CD4-positive, alpha-beta T cell treated with Interleukin-1 beta for 1 hour (primary cell): ENCODE measurements at places on chromosomes 12 and 14.
A peak's percentile ranks its signal among the peaks of the same experiment; 100 is the strongest.

DNA sequence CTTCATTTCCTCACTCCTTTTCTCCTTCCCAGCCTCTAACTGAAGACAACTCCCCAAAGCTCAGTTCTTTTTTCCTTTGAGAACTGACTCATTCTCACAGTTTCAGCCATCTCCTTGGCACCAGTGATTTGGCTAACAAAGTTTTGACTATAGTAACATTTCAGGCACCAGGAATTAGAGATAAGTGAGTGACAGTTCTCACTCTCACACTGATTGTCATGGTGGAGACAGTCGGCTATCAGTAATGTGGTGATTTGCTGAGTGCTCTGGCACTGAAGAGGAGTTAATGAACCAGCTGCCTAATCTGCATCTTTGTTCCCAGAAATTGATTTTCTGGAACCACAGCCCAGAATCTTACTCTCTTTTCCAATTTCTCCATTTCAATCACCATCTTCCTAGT lies 29.5 kb downstream of the HELB start:
- DNase-seq, result no peak

DNA sequence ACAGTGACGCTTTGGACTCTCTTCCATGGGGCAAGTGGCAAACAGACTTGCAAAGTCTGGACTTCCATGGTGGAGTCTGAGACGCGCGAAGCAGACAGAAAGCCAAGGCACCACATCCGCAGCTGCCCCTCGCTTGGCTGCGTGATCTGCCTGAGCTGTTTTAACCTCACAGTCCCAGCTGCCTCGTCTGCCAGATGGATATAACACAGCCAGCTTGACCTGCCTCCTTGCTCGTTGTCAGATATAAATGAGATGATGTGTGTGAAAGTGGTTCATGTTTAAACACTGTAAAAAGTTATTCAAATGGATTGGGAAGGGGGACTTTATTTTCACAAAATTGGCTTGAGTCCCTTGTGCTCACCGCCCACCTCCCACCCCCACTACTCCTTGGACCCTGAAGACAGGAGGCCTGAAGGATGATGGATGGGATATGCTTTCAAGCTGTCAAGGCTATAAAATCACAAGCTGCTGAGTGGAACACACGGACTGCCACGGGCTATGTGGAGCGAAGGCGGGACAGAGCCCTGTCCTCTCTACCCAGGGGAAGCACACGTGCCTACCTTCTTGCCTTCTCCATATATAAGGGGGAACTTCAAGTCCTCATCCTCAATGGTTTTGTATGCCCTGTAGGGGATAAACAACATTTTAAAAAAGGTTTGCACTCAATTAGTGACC lies 226.9 kb downstream of the MON2 start:
- DNase-seq, result no peak

GRCh38 chr12:52029685-52030084 lies 21.6 kb upstream of the NR4A1 start:
- no peak for DNase-seq

- no peak for DNase-seq
Observed at GRCh38 chr14:99753225-99754140, 39.7 kb upstream of the EML1 start.

GRCh38 chr12:68675101-68675842 lies 11.5 kb upstream of the NUP107 start:
- peak; percentile 73 for DNase-seq

DNA sequence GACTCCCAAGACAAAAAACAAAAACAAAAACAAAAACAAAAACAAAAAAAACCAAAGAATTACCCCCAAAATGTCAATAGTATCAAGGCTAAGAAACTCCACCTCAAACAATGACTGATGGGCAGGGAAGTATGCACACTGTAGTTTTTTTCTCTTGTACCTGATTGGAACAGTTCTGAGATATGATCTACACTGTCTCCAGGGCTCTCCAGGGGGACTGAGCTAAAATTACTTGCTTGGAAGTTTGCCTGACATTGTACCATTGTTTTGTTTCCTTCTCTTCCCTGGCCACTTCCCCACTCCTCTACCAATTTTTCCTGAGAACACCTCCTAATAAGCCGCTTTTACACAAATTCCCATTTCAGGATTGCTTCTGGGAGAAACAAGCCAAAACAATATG lies 22.3 kb upstream of the CATSPERB start:
- DNase-seq, result no peak

DNA sequence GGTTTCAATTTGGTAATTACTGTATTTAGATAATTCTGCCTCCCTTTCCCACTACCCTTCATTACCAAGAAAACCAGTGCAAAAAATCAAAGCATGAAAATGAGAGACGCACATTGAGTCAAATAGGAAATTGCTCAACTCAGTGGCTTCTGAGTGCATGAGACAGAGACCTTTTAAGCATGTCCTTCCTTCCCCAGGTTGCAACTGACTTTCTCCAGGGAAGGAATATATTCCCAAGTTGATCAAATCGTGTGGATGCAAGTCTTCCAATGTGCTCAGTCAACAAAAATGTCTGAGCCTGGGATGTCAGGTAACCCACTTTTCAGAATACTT lies 12.9 kb downstream of the BMP4 start:
- no peak for DNase-seq

- DNase-seq, result no peak
Observed at GRCh38 chr14:56057071-56057741, 61.0 kb upstream of the PELI2 start.

DNA sequence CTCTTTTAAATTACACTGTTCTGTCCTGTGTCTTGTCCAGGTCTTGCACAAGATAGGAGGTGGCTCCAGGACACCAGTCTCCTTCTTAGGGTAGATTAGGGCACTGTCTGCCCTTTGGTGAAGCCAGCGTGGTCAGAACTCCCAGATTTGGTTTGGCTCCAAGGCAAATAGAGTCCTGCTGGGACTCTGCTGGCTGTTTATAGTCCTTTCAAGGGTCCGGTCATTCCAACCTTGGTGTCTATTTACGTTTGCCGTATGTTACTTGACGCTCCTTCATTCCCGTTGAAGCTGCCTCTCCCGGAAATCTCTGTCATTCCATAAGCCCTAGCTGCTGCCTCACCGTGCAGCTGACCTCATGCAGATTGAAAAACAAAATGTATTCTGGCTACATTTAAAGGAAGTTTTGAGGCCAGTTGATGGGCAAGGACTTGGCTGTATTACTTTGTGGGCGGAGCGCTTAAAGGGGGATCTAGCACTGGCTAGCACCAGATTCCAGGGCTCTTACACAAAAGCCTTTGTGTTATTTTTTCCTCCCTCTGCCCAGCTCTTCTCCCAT lies 180.6 kb downstream of the AKAP6 start:
- DNase-seq, result no peak

GRCh38 chr14:50038398-50039119 lies 77.8 kb downstream of the VCPKMT start:
- DNase-seq, result peak; percentile 81

GRCh38 chr12:98639491-98639890 lies 5.1 kb downstream of the IKBIP start:
- DNase-seq, result no peak

DNA sequence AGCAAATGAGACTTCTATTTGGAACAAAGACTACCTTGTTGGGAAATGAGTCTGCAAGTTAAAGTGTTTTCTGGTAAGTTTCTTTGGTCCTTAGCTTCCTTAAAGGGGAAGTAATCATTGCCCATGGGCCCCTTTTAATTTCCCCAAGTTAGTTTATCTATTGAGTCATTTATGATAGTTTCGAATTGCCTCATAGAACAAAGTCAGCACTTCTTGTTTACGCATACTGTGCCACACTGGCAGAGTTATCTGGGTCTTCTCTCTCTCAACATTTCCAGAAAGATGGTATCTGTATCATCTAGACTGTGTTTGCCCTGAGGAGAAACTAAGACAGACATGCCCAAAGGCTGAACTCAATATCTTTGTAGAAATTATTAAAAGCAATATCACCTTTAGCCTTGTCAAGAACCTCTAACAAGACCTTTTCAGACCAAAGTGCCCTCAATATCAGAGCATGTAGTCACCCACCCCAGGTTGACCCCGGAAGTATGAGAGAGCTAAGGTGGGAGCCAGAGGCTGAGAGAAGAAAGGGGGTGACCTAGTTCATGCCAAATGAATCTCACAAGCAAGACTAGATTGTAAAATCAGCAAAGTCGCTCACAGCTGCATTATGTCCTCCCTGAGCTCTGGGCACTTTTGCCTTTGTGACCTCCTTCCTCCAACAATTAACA lies 40.0 kb downstream of the GPR65 start:
- DNase-seq, result no peak

DNA sequence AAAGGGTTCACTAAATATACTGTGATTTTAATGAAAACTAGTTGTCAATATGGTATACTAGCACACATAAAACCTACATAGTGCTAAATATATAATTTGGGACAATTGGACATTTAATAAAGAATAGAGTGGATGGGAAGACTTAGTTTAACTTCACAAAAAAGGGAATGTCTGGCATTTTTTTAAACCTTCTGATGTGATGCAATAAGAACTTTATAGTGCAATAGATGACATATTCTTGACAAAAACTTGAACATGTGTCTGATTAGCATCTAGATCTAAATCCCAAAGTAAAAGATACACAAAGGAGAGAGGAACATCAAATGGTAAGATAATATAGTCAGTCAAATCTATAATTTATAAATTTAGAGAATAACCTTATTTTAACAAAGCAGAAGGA lies 488.3 kb upstream of the SYT1 start:
- no peak for DNase-seq

- no peak for DNase-seq
Observed at GRCh38 chr14:93320489-93320888, 12.3 kb downstream of the BTBD7 start.

- DNase-seq, result no peak
Observed at GRCh38 chr12:27866373-27867101, 86.5 kb upstream of the MANSC4 start.

DNA sequence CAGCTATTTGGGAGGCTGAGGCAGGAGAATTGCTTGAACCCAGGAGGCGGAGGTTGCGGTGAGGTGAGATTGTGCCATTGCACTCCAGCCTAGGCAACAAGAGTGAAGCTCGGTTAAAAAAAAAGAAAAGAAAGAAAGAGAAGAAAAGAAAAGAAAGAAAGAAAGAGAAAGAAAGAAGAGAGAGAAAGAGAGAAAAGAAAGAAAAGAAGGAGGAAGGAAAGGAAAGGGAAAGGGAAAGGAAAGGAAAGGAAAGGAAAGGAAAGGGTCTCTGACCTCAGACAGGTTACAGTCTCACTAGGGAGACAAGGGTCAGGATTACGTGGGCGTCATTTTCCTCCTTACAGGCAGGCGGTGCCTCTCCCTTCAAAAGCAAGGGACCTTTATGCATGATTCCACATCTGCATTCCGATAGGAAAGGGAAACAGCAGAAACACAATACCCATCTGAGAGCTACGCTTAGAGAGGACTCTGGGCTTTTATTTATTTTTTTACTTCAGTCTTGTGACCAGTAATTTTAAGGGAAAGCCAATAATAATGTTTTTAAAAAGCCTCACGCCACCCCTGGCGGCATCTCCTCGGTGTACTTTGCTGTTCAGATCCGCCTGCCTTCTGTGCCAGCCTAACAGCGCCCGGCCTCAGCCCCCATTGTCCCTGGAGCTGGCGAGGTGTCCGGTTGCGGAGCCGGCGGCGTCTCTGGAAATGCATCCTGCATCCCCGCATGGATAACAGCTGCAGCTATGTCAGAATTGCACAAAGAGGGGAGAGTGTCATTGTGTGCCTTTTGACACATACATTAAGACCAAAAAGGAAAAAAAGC lies 945 bp upstream of the HIP1R start:
- peak; percentile 11 for DNase-seq

- no peak for DNase-seq
Observed at GRCh38 chr12:20455001-20455706, 86.8 kb downstream of the PDE3A start.

- no peak for DNase-seq
Observed at GRCh38 chr14:37320106-37320505, 122.4 kb downstream of the MIPOL1 start.

GRCh38 chr12:51401900-51402299 lies 10.7 kb upstream of the GALNT6 start:
- DNase-seq, result no peak

DNA sequence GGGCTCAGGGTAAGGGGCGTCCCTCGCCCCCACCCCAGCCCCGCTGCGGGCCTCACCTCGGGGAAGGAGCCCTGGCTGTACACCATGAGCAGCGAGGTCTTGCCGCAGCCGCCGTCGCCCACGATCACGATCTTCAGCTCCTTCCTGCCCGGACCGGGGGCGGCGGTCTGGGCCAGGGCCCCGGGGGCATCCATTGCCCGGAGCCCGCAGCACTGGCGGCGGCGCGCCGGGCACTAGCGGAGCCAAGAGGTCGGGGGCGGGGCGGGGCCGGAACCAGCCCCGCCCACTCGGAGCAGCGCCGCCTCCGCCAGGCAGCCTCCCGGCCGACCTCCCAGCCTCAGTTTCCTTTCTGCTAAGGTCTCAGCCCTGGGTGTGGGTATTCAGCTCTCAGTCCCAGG lies at the start of gene RHOF:
Gene RHOF (minus strand): TSS at position 249 of the 398 bp plus-strand sequence. CDS start 55 bp downstream, at position 194.
- DNase-seq, result no peak

GRCh38 chr12:9668161-9669018 lies 1.1 kb upstream of the CLEC2D start:
- no peak for DNase-seq

GRCh38 chr12:13981296-13981962 lies at the start of gene GRIN2B:
GRIN2B (minus strand) TSS chr12:13981602; CDS start chr12:13866208, 115,394 bp downstream.
- no peak for DNase-seq

- DNase-seq, result no peak
Observed at GRCh38 chr12:113720629-113721028, 245.5 kb downstream of the RBM19 start.

GRCh38 chr14:55571125-55571889 lies 8.7 kb upstream of the KTN1 start:
- DNase-seq, result no peak

DNA sequence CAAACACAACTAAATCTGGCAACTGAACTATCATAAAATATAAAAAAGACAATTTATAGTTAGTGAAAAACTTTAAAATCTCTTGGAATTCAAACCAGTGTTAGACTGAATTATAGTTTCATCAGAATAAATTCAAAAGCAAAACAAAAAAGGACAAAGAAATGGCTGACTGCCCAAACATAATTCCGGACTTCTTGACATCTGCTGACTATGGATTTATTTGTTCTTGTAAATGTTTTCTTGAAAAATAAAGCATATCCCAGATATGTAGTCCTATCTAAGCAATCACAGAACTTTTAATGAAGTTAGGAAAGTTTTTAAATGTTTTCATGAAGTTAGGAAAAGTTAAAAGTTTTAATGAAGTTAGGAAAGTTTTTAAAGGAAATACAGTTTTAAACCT lies 45.8 kb upstream of the CNTN1 start:
- no peak for DNase-seq

GRCh38 chr12:54136844-54137580 lies 51.8 kb downstream of the SMUG1 start:
- no peak for DNase-seq

DNA sequence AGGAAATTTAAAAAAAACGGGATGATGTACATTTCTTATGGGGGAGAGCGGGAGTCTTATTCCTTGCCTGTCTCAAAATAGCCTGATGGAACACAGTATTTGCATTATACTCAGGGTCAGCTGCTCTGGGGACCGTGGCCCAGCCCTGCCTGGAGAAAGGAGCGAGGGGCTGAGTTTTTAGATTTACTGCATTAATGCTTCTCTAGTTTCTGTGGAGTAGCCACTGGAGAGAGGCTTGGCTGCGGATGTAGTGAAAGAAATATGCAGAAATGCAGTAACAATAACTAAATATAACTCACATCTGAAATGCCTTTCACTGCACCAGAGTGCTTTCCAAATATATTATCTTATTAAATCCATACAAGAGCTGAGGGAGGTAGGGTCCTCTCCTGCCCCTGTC lies 87.6 kb upstream of the MAP1LC3B2 start:
- DNase-seq, result no peak
